Cerebellar cortex (tissue), 1 donor: ENCODE measurements at places on chromosomes 1 and 21.

- no peak for DNase-seq
Observed at GRCh38 chr1:38030596-38031512, 15.7 kb downstream of the POU3F1 start.

DNA sequence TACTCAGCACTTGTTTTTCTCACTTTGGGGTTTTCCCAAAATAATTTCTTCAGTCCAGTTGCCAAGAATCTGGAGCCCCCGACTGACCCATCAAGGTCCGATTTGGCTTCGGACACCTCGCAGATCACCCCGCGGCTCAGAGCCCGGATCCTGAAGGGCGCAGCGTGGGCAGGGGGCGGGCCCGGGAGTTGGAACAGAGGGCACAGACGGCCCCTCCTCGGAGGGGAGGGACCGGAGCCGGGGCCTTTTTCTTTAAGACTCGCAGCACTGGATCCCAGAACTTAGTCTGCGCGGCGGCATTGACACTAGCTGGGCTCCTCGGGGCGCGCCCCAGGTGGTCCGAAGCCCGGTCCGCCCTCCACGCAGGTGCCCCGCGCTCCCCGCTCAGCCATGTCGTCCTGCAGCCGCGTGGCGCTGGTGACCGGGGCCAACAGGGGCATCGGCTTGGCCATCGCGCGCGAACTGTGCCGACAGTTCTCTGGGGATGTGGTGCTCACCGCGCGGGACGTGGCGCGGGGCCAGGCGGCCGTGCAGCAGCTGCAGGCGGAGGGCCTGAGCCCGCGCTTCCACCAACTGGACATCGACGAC is at the start of gene CBR3:
TSS of gene CBR3 (plus strand) at position 277 of the 588 bp plus-strand sequence. CDS start at position 391, 114 bp downstream.
- no peak for DNase-seq

DNA sequence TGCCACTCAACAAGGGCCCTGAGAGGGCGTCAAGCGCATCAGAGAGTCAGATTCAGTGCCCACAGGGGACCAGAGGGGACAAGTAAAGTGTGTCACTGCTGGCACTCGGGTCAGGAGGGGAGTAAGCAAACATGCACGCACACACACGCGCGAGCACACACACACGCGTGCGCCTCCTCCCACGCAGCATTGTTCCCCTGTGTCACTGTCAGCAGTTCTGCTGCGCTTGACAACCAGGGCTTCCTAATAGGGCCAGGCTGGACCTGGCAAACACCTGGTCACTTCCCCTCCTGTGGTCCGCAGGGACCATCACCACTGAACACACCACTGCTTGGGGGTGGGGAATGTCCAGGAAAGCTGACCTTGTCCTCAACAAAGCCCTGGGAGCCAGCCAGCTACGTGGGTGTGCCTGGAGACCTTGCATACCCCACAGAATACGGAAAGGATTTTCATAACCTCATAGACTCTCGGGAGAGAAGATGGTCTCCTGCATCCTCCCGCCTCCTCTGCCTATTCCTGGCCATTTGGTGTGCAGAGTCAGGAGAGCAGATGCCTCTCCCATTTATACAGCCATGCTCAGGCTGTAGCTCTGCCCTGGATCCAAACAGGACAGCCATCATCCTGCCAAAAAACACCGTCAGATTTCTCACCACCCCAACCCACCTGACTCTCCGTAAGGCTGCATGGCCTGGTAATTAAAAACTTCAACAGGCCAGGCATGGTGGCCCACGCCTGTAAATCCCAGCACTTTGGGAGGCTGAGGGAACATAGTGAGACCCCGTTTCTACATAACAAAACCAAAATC is 73.2 kb downstream of the SSBP3 start:
- DNase-seq = peak; percentile 91

GRCh38 chr1:182955596-182956588 is 2.9 kb upstream of the SHCBP1L start:
- DNase-seq = no peak

GRCh38 chr1:158000507-158000906 is 7.1 kb downstream of the KIRREL1 start:
- DNase-seq = no peak

- DNase-seq = no peak
Observed at GRCh38 chr1:112870887-112871646, 84.9 kb downstream of the SLC16A1 start.

- DNase-seq = peak; percentile 3
Observed at GRCh38 chr1:37255136-37255795, 219.1 kb upstream of the ZC3H12A start.

DNA sequence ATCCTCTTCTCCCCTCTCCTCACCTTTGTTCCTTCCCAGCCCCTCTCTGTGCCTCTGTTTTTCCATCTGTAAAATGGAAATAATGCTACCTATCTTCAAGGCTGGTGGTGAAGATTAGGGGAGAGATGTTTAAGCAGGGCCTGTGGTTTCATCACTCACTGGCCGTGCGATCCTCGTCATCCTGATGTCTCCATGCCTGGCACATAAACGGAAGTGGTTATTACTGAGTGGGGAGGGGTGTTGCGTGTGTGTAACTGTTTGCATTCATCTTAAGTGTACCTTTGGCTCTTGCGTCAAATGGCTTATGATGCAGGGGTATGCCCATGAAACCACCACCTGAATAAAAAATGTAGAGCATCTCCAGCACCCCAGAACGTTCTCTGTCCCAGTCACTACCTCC is 17.2 kb upstream of the C1QA start:
- DNase-seq = no peak

- DNase-seq = no peak
Observed at GRCh38 chr1:27779122-27779521, 6.1 kb downstream of the STX12 start.

- peak; percentile 94 for DNase-seq
Observed at GRCh38 chr1:26744075-26744959, 43.4 kb upstream of the PIGV start.

GRCh38 chr21:25565272-25566211 is 41.7 kb downstream of the MRPL39 start:
- no peak for DNase-seq

DNA sequence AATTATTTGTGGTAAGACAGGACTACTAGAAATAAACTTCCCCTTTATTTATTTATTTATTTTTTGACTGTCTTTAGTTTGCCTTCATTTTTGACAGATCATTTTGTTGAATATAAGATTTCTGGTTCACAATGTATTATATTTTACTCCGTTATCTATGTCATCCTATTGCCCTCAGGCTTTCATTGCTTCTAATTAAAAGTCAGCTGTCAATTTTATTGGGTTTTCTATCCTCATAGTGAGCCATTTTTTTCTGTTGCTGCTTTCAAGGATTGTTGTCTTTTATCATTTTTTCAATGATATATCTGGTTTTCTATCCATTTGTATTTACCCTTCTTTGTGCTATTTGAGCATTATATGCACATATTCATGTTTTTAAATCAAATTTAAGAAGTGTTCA is 866.2 kb downstream of the LRRIQ3 start:
- DNase-seq = no peak

DNA sequence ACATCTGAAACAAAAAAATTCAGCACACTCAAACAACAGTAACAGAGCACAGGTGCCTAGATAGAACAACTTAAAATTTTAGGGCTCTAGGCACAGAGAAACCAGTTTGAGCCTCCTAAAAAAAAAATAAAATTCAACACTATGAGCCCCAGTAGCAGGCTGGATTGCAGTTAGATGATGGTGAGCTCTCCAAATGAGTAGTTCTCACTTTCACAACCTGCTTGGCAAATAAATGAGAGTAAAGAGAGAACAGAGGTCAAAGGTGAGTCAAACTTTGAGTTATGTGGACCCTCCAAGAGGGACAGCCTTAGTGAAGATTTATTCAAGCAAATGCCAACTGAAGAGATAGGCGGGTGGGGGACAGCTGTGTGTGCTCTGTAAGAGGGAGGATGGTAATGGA is 3.6 kb downstream of the BEND5 start:
- DNase-seq = no peak

DNA sequence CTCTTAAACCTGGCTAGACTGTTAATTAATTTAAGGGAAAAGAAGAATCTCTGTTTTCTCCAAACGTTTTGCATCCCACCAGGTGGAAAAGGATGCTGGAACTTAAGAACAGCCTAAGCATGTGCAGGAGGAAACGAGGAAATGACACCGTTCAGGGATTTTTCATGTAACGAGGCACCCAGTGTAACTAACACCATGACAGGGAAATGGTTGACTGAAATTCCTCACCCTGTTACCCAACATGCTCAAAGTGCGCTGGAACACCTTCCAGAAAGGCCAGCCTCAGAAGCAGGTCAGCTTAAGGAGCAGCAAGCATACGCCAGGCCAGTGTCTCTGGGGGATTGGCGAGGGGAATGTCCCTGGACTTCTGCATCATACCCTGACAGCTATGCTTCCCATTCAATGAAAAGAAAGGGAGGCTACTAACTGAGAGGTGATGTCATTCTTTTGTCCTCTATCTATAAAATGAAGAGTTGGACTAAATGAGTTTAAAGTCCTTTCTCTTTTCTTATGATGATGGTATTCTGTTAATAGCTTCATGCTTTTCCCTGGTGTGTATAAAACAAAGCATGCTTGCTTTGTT is 21.6 kb downstream of the TNN start:
- DNase-seq = no peak

- DNase-seq = no peak
Observed at GRCh38 chr1:229561141-229561540, 2.6 kb upstream of the ABCB10 start.

- no peak for DNase-seq
Observed at GRCh38 chr1:43354471-43354870, 4.3 kb upstream of the CDC20 start.

DNA sequence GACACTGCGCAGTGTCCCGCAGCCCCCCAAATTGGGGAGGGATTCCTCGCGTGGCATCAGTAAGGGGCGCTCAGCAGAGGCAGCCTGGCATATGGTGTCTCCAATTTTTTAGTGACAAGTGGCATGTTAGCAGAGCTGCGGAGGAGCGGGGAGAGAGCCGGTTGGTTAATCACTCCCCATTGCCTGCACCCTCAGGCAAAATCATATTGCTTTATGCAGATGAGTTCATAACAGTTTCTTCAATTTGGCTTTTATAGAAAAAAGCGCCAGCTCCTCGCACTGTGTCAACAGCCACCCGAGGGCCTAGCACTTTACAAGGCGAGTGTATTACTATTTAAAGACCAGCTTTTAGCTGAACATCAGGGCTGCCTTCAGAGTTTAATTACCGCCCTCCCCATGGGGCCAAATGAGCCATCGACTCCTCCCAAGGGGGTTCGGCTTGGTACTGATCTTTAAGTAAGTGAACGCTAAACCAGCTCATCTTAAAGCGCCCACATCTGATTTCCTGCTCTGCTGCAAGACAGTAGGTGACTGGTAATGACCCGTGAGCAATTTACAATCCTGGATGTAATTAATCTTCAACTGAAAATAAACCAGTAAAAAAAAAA is 298.9 kb downstream of the DSCAM start:
- DNase-seq = peak; percentile 5

- DNase-seq = no peak
Observed at GRCh38 chr21:15626031-15626430, 103.8 kb upstream of the USP25 start.

GRCh38 chr1:7550981-7551380 is 220.1 kb upstream of the VAMP3 start:
- DNase-seq = no peak

GRCh38 chr1:7623842-7624241 is 147.3 kb upstream of the VAMP3 start:
- no peak for DNase-seq

GRCh38 chr1:224736619-224737352 is 120.7 kb downstream of the CNIH3 start:
- no peak for DNase-seq

DNA sequence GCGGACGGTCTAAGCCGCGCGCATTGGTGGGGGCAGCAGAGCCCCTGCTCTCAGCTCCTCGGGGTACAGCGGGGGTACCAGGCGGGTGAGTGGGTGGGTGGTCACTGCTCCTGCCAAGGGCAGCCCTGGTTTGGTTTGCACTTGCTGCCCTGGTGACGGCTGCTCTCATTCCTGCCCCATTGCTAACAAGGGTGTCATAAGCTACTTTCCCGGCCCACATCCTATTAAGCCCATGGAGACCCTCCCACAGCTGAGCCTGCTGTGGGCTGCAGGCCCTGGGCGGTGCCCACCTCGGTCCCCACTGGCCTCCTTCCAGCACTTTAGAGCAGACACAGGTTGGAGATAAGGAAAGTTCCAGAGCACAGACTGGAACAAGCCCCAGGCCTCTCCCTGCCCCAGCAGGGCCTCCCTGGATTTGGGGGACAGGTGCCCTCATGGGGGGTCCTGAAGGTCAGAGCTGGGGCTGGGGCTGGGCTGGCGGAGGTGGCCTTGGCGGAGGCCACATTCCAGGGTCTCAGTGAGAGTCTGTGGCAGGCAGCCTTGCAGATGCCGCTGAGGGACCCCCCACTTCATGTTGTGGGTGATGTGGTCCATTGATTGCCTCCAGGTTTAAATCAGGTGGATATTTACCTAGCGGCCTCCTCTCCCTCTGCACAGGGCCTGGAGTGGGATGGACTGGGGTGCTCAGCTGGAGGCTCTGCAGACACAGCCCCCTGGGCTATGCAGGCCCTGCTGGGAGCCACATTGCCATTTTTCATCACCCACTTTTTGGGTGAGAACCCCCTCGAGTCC is 27.0 kb downstream of the COL18A1 start:
- DNase-seq = no peak

- no peak for DNase-seq
Observed at GRCh38 chr1:28280501-28280900, 21.2 kb downstream of the SESN2 start.

DNA sequence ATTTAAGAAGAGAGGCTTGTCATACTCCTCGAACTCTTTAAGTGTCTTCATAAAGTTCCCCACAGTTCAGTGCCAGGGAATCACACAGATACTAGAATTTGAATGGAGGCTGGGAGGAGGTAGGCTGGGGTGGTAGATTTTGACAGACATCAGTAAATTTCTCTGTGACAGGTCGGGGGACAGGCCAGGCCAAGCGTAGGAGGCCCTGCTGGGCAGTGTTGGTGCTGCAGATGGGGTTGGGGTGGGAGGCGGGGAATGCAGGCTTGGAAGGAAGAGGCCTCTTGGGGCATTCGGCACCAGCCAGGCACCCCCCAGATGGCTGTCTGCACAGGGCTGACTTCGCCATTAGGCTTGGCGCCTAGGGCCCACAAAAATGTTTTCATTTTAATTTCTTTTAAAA is 84.0 kb downstream of the MAN1C1 start:
- DNase-seq = no peak

DNA sequence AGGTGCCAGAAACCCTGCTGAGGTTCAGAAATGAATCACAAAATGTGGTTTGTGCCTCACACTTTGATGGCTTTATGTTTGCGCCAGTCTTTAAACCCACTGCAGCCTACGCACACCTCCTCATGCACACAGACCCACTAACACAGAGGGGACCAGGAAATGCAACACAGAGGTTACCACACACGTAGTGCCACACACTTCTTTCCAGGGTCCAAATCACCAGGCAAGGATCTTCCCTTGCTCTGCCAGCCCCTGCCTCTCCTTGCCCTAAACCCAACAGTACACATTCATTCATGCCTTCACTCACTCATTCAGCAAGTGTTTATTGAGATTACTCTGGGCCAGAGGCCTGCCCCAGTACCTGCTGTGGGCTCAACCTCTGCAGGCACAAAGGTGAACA is 17.5 kb downstream of the MAB21L3 start:
- DNase-seq = no peak

GRCh38 chr1:24588573-24588972 is 32.7 kb downstream of the NCMAP start:
- no peak for DNase-seq
